ENCODE measurements at places on chromosomes 16 and 17. TPM values are rescaled to one million over a fixed set of nuclear protein-coding genes. Genes with fewer than 3 reads are reported as not detected.

DNA sequence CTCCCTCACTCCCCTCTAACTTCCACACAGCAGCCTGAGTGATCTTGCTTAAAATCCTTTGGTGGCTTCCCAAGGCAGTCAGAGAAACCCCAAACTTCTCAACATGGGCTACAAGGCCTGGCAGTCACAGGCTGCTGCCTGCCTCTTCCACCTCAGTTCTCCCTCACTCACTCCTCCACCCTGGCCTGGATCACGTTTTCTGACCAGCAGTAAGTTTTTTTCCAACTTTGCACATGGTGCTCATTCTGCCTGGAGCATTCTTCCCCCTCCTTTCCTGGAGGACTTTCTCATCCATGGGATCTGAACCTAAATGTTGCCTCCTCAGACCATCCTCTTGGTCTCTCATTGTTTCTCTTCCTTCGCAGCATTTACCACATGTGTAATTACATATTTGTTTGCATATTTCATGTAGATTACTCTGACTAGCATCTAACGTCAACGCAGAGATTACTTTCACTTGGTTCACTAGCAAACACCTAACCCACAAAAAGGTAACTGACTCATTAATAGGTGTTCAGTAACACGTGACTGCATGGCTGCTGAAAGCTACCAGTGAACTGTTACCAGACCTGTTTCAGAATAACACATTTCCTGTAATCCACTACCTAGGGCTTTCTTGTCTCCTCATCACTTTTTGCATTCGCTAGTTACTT lies 17.1 kb downstream of the GNA13 start:
- no peaks in the 10 kb centered on the region for H3K27me3 ChIP-seq
- no peaks in the 10 kb centered on the region for H3K4me1 ChIP-seq
- H3K36me3 ChIP-seq: no peaks in the 10 kb centered on the region
- no peak overlapping the region for H3K4me3 ChIP-seq
- no peak for DNase-seq

DNA sequence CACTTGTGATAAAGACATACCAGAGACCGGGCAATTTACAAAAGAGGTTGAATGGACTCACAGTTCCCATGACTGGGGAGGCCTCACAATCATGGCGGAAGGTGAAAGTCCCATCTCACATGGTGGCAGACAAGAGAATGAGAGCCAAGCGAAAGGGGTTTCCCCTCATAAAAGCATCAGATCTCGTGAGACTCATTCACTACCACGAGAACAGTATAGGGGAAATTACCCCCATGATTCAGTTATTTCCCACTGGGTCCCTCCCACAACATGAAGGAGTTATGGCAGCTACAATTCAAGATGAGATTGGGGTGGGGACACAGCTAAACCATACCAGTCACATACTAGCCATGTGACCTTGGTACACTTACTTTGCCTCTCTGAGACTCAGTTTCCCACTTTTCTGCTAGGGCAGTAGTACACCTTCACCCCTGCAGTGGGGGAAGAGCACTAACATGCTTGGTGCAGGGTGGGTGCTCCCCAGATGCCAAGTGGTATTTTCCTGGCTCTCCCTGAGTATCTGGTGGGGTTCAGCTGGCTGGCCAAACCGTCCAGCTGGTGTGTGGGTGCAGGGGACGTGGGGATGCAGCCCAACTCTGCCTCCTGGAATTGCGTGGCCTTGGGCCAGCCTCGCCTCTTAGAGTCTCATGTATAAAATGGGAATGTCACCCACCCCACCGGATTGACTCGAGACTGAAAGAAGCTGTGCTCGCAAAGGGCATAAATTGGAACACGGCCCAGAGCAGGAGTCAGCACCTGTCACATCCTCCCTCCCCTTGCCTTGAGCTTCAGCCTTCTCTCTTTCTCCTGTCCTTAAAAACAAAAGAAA lies 364.1 kb downstream of the CPPED1 start:
- H3K4me3 ChIP-seq: no peak overlapping the region
- no peaks in the 10 kb centered on the region for H3K4me1 ChIP-seq
- H3K27ac ChIP-seq: peak overlapping the region; percentile 38
- DNase-seq: no peak
- H3K36me3 ChIP-seq: no peaks in the 10 kb centered on the region
- H3K27me3 ChIP-seq: no peaks in the 10 kb centered on the region

DNA sequence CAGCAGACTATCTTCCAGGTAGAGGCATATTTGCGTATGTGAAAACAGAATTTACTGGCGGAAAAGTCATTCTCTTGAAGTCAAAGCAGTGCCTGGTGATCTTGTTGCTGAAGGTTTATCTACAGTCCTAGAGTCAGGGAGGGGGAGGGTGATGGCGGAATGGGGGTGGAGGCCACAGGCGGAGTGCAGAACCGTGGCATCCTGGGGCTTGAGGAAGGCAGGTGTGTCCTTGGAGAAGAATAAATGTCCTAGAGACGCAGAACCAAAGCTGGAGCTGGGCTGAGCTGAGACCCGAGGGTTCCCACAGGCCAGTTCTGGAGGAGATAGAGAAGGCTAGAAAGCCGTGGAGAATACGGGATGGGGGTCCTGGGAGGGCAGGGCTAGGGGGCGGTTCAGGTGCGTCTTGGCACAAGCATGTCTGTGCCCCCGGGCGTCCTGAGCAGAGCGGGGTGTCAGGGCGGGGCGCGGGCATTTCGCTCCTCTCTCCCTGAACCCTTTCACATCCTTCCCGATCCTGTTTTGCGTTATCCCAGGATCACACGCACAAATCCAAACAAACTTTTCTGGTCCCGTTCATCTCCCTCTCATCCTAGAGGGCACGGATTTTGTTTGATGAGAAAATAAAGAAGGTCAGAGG lies 76.9 kb upstream of the CREBBP start:
- H3K4me1 ChIP-seq: no peaks in the 10 kb centered on the region
- H3K27ac ChIP-seq: no peak overlapping the region
- H3K27me3 ChIP-seq: no peaks in the 10 kb centered on the region
- no peak for DNase-seq
- H3K4me3 ChIP-seq: peak overlapping the region; percentile 29
- H3K36me3 ChIP-seq: no peaks in the 10 kb centered on the region

Gene CRYBA1
- not detected for total RNA-seq

Gene CRYM
- total RNA-seq: 5.0 TPM
